ENCODE measurements at places on chromosomes 6 and 20.

GRCh38 chr6:14105547-14105946, 12.0 kb upstream of the CD83 start:
- no peak for DNase-seq

DNA sequence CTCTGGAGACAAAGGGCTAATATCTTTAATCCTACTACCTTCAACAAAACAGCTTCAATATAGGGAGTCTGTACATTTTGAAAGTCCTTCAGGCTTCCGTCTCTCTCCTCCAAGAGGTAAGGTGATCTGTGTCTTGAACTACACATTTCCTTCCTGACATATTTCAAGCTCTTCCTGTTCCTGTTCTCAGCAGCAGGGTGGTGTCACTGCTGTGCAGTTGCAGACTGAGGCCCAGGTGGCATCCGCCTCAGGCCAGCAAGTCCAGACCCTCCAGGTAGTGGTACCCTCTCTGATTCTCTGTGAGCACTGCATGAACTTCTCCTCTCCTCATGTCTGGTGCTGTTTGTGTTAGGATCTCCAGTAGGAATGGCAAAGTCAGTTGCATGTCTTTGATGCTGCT, 7.8 kb downstream of the NFYA start:
- DNase-seq, result no peak

DNA sequence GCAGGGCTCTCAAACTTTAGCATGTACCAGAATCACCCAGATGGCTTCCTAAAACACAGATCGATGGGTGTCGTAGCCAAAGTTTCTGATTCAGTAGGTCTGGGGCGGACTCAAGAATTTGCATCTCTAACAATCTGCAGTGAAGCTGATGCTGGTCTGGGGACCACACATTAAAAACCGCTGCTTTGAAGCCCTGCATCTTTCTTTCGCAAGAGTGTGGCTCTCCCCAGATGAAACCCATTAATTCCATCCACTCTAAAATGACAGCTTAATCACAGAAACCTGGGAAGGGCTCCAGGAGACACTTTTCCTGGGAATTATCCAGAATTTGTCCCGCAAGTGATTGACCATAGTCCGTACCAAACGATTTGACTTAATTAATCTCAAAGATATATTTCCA, 319.8 kb upstream of the PLCB4 start:
- no peak for DNase-seq

DNA sequence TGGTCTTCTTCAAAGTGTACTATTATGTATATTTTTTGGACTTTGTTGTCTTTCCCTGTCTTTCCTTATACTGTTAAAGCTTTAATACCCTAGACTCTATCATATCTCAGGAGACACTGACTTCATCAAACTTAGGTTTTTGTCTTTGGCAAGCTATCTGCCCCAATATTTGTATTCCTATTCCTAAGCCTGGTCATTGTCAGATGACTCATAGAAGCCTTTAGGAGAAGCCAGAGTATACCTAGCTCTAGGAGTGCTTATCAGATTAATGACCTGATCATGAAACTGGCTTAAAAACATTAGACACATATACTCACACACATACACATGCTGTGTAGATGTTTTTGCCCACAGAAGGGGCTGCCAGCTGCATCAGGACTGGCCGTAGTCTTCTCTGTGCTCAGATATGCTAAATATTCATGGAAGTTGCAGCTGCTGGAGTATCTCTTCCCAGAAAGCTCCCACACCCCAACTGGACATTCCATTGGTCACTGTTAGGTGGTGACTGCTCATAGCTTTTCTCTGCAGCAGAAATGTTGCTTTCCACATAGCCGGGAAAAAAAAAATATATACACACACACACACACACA, 102.0 kb downstream of the ANKS1A start:
- no peak for DNase-seq

- DNase-seq, result no peak
These were observed 64.3 kb downstream of the FNDC1 start for GRCh38 chr6:159233365-159234101.

GRCh38 chr6:142781129-142781528, 163.8 kb downstream of the HIVEP2 start:
- DNase-seq, result no peak

DNA sequence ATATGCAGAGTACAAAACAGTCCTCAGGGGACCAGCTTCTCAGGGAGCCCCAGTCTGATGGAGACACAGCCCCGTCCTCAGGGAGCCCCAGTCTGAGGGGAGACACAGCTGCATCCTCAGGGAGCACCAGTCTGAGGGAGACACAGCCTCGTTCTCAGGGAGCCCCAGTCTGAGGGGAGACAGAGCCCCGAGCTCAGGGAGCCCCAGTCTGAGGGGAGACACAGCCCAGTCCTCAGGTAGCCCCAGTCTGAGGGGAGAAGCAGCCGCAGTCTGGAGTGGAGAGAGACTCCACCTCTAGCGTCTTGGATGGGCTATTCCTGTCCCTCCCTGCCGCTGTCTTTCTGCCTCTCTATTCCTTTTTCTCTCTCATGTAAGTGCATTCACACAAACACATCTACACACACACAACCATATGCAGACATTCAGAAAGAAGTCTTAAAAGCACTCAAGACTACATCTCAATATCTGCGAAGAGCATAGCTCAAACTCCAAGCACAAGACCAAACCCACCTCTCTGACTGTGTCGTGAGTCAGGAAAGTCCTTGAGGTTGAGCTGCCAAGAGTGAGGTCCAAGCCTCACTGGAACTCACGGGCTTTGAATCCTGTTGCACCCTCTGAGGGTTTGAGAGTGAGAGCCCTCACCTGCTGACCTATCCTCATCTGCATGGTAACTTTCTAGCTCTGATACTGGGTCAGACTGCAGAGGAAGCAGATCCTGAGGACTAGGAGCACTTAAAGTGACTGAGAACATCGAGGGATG, 53.1 kb upstream of the SAYSD1 start:
- DNase-seq, result no peak

GRCh38 chr6:5078121-5078669, 6.9 kb upstream of the PPP1R3G start:
- DNase-seq, result no peak

GRCh38 chr6:14851281-14851680, 394.6 kb upstream of the JARID2 start:
- DNase-seq, result no peak

- DNase-seq, result no peak
These were observed 1.1 kb upstream of the TULP4 start for GRCh38 chr6:158311193-158311592.

- DNase-seq, result no peak
These were observed 62.8 kb downstream of the SYNJ2 start for GRCh38 chr6:158044525-158044888.

DNA sequence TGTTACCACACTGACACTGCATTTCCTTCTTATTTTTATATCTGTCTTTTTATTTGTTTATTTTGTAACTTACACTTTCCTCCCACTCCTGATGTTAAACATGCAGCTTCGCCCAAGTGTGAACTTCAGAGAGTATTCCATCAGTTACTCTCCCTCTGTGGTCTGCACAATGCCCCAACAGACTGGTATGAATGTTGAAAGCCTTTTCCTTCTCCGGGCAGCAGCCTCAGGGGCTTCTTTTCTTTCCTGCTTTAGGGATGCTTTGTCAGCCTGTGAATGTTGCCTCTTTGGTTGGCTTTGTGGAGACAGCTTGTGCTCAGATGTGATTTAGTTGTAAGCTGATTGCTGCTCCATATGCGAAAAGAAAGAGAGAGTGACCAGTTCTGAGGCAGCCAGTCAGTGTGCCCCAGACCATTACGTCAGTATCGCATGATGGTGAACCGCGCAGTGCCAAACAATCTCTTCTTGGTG, 44.0 kb downstream of the SMPDL3A start:
- no peak for DNase-seq

- DNase-seq, result peak; percentile 57
These were observed 1.8 kb upstream of the KCNQ5 start for GRCh38 chr6:72619883-72620696.

GRCh38 chr20:33393609-33394008, 7.7 kb downstream of the CDK5RAP1 start:
- DNase-seq, result no peak

- DNase-seq, result no peak
These were observed 132.4 kb downstream of the EYA2 start for GRCh38 chr20:47027042-47027441.

DNA sequence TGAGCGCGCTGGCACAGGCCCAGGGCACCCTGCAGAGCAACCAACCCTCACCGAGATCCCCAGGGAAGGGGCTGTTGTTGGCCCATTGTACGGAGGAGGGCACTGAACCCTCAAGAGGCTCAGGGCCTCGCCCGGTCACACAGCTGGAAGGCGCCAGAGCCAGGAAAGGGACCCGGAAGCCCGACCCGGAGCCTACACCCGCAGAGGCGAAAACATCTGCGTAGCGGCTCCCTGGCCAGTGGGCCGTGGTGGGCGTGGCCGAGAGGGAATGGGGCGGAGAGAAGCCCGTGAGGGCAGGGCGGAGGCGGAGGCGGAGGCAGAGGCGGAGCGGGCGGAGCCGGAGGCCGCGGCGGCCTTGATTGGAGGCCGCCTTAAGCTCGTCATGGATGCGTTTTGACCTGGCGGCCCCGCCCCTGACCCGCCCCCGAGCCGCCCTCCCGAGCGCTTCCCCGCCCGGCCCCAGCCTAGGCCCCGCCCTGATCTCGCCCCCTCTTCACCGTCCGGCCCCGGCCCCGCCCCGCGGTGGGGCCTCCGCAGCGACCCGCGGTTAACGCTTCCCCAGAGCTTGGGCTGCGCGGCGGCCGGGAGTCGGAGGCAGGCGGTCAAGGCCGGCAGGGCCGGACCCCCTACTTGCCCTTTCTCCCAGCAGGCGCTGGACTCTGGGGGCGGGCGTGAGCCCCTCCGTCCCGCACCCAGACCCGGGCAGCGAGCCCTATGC, 2.1 kb upstream of the MRGBP start:
- DNase-seq, result peak; percentile 85

- DNase-seq, result no peak
These were observed 84.1 kb downstream of the PRND start for GRCh38 chr20:4805663-4806449.

DNA sequence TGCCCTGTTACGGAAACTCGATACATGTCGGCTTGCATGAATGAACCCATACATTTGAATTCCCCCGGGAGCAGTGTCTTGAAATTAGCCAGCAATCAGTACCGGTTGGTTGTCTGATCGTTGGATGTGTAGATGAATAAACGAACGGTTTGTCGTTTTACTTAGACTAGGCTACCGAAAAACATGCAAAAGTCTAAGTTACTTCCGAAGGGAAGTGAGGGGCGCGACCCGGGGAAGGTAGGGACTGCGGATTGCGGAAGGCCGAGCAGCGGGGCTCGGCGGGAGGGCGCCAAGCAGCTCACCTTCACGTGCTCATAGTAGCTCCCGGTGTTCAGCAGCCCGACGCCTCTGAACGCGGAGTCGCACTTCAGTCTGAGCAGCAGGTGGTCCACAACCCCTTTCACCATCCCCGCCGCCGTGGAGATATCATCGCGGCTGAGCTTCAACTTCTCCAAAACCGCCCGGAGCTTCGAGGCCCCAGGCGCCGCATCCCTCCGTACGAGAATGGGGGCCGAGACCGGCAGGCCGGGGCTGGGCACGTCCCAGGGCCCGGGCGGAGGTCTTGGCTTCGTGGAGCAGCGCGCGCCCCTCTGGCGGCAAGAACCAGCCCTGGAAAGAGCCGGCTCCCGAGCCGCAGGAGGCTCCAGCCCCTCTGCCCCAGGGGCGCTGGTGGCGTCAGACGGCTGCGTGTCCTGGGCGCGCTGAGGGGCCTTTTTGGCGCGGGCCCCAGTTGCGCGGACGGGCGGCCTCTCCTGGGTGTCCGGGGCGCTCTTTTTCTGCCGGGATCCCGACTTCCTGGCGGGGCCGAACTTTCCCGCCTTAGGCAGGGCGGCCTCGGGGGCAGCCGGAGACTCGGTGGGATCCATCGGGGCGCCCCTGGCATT, 632 bp downstream of the CGAS start:
- DNase-seq, result no peak

- DNase-seq, result no peak
These were observed 16.8 kb upstream of the EEF1A1 start for GRCh38 chr6:73537677-73538076.

DNA sequence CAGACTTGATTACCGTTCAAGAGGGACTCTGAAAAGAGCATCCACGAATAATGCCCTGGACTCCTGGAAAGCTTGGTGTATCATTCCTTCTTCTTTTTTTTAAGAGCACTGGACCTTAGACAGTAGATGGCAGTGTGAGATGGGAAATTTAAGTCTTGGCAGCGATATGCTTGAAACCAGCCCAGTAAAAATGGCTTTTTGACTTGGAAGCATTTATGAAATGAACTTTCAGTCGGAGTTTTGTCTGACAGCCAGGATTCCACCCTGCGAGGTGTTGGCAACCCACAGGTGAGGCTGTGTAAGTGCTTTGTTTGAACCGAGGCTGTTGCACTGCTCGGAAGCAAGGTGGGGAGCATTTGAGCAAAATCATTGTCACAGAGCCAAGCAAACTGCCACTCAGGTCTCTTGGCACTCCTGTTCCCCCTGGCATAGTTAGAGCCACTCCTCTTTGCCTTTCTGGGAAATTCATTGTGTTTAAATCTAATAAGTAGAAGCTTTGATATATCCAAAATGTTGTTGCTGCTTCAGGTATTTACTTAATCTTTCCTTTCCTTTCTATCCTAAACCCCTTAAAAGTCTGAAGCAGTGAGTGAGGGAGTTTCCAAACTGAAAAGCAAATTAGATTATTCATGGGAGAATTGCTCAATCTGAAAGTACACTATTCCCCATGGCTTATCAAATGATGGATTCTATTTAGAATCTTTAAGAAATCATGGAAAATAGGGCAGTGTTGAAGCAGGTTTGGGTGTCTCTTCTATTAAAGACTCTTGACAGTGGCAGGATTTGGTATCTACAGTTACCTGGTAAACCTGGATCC, 272.8 kb upstream of the SLC35B3 start:
- DNase-seq, result no peak

DNA sequence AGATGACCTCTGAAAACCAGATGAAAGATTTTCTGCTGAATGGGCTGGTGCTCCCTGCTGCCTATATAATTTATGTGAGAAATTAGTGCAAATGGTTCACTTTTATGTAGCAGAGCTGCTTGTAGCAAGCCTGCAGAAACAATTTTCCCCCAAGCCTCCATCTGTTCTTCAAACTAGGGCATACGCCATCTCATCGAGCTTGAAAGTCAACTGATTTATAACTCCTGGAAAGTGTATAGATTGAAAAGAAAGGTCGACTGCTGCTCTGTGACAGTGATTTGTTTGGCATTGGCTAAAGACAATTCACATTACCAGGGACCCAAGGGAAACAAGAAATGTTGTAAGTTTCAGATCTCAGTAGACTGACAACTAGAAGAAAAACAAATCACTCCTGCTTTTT, 93.3 kb downstream of the PACRG start:
- no peak for DNase-seq

Measured in activated CD8-positive, alpha-beta memory T cell treated with anti-CD3 and anti-CD28 coated beads for 4 hours (primary cell).